BJ (cell line): ENCODE measurements at places on chromosomes 12 and 14.

DNA sequence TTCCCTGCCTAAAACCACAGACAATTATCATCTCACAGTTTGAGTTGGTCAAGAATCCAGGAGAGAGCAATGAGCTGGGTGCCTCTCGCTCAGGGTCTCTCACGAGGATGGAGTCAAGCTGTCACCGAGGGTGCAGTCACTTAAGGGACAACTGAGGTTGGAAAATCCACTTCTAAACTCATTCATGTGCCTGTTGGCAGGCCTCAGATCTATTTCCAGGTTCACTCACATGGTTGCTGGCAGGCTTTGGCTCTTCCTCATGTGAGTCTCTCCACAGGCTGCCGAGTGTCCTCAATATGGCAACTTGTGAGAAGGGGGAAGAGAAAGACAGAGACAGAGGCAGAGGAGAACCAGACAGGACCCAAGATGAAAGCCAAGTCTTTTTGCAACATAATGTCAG, 10.5 kb upstream of the OR10P1 start:
- DNase-seq, result no peak

GRCh38 chr14:89162586-89162985, 254.4 kb downstream of the FOXN3 start:
- no peak for DNase-seq

DNA sequence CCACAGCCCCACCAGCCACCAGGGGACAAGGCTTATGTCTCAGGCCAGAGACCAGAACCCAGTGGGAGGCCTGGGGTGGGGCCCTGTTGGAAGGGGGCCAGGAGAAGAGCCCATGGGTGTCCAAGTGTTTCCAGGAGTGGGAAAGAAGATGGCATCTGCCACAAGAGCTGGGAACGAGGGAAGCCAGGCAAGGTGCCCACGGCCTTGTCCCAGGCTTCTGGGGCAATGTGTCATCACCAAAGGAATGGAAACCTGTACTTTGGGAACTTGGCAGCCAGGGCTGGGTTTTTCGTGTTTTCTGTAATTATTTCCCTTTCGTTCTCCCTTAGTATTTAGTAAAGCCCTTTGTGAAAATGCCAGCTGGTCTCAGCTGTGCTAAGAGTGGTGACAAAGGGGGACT, 5.3 kb upstream of the PGF start:
- DNase-seq, result no peak

- no peak for DNase-seq
Observed at GRCh38 chr12:93537769-93538168, 34.7 kb upstream of the SOCS2 start.

DNA sequence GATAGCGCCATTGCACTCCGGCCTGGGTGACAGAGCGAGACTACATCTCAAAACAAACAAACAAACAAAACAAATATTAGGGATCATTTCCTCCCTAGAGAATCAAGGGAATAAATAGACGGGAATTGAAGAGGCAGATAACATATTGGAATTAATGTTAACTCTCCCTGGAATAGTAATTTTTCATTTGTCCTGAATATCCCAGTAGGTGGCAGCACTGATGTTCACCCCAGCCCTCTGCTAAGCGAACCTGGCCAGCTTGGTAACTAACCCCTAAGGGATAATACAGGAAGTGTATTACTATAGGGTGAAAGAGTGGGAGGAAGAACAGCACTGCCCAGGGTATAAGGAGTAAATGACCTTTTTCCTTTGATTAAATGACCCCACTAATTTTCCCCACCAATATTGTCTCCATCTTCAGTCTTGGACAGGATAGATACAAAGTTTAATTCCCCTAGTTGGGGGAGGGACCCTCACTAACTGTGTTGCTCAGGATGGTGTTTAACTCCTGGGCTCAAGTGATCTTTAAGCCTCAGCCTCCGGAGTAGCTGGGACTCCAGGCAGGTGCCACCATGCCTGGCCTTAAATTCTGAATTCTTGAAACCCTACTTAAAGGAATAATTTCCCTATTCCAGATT, 40.5 kb downstream of the SLC2A14 start:
- DNase-seq, result no peak

- no peak for DNase-seq
Observed at GRCh38 chr14:78157494-78158437, 12.4 kb upstream of the NRXN3 start.

DNA sequence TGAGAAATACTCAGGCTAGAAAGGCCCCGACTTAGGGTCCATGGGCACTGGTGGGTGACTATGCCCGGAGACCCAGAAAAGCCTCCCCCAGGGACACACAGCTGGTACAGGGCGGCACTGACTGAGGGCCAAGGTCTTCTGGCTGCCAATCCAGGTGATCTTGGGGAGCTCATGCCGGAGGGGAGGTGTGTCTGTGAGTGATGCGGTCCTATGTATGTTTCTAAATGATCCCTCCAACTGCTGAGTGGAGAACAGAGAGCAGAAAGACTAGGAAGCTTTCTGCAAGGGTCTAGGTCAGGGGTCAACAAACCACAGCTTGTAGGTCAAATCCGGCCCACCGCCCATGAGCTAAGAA, 391 bp downstream of the SERPINA4 start:
- DNase-seq, result no peak

DNA sequence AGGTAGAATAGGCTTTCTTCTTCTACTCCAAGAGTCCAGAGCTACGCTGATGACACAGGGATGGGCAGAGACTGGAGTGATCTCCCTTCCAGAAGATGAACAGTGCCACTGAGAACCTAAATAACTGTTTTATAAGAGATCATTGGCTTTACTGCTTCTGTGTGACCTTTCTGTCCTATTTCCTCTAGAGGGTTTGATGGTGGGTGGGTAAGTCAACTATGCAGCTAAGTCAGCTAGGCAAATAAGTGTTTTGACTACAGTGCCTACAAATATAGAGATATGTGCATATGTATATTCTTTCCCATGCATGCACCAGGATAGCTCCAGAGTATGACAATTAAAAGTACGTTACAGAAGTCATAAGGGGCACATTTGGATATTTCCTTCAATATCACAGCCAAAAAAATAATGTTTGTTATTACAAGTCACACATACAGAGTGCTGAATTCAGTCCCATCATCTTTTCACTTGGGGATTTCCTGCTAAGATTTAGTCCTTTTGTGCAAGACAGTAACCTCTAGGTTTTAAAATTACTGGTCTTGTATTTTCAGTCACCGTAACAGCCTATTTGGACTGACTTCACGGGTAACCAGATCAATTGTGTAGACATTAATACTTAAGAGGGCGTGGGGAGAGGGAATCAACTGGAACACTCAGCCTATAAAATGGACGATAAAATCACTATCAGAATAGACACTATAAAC, 412.6 kb upstream of the SOX5 start:
- no peak for DNase-seq

DNA sequence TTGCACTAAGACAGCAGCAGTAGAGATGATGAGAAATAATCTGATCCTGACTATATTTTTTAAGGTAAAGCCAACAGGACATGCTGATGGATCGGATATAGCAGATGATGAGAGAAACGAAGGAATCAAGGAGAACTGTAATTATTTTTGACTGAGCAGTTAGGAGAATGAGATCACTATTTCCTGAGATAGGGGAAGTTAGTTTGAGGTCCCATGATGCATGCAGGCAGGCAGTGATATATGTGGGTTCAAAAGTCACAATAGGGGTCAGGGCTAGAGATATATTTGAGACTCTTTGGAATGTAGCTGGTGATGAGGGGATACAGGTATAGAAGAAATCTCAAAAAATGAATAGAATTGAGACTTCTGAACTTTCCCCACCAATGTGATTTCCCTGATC, 107.6 kb downstream of the GTF2A1 start:
- DNase-seq, result no peak

- DNase-seq, result no peak
Observed at GRCh38 chr12:49560695-49561094, 7.2 kb downstream of the MCRS1 start.

GRCh38 chr14:103904493-103905107, 23.7 kb upstream of the TDRD9 start:
- no peak for DNase-seq

- no peak for DNase-seq
Observed at GRCh38 chr12:121061831-121062230, 22.8 kb upstream of the OASL start.

- no peak for DNase-seq
Observed at GRCh38 chr12:14827043-14827442, 13.1 kb upstream of the SMCO3 start.

DNA sequence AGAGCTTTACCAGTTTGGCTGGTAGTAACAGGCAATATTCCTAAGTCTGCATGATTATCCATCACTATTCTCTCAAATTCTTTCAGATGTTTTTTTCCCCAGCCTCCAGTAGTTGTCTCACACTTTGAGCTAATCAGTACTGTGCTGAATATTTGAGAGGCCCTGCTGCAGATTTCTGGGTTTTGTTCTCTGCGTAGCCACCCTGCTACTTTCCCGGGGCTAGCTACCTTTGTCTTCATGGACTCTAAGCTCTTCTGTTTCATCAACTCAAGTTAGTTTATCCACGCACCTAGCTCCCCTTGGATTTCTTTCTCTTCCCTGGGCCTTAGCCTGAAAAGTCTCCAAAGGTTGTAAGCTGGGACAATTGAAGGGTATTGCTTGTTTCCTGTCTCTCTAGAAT, 73.0 kb downstream of the FUT8 start:
- DNase-seq, result no peak

DNA sequence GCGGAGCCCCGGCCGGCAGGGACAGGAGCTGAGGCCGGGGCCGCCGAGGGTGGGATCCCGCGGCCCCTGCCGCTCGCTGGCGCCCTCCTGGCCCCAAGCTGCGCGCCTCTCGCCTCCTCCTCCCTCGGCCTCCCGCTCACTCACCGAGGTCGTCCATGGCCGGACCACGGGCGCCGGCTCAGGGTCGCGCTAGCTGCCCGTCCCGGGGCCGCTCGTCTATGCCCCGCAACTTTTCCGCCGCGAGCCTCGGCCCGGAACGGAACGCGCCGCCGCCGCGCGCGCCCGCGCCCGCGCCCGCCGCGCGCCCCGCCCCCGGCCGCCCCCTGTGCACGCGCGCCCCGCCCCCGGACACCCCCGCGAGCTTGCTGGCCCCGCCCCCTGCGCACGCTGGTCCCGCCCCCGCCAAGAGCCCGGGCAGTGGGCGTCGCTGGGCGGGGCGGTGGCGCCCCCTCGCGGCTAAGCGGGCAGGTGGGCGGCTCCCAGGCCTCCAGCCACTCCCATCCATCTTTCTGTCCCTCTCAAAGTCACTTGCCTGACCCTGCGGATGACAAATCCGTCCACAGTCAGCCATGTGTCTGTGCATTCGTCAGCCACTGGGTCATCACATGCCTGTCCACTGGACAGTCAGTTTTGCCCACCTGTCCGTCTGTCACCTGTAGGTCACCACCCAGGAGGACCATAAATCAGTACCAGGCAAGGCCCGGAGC, at the start of gene PXN:
PXN (minus strand) TSS at position 258 of the 707 bp plus-strand sequence; CDS start at position 157, 101 bp downstream.
- no peak for DNase-seq

GRCh38 chr12:132049876-132050275, 94.2 kb downstream of the DDX51 start:
- DNase-seq, result no peak
